ENCODE measurements at places on chromosomes 6 and 20. TPM values are rescaled to one million over a fixed set of nuclear protein-coding genes. Genes with fewer than 3 reads are reported as not detected.

DNA sequence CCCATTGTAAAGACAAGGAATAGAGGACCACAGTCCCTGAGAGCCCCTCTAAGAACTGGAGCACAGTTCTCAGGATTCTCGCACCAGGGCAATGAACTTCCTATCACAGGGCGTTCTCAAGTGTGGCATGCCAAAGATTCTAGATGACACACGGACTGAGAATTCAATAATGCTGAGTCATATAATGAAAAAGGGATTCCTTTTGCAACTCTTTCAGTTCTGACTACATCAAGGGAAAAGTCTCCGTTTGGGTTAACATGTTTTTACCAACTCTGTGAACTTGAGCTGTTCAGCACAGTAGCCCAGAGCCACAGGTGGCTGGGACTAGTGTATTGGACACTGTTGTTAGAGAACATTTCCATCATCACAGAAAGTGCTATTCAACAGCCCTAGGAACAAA is 3.4 kb downstream of the MED20 start:
- DNase-seq, result no peak

C20orf96 gene
- 19.9 TPM for total RNA-seq

DNA sequence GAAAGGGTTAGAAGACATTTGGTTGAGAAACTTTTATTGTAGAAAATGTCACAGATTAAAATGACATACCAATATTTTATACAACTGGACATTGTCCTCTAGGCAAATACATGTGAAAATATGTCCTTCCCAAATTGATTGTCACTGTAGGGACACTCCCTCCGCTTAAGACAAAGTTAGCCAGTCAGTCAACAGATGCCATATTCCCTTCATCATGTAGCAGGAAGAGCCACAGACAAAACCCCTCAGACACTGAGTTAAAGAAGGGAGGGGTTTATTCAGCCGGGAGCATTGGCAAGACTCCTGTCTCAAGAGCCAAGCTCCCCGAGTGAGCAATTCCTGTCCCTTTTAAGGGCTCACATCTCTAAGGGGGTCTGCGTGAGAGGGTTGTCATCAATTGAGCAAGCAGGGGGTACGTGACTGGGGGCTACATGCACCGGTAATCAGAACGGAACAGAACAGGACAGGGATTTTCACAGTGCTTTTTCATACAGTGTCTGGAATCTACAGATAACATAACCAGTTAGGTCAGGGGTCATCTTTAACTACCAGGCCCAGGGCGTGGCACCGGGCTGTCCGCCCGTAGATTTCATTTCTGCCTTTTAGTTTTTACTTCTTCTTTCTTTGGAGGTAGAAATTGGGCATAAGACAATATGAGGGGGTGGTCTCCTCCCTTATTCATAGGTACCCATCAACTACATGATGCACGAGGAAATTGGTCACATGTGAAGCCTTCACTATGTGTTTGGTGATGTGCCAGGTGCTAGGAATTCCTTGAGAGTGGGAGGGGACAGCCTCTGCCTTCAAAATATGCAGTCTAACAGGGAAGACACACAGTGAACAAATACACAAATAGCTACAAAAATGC is 155.7 kb upstream of the CDYL start:
- DNase-seq, result no peak

DNA sequence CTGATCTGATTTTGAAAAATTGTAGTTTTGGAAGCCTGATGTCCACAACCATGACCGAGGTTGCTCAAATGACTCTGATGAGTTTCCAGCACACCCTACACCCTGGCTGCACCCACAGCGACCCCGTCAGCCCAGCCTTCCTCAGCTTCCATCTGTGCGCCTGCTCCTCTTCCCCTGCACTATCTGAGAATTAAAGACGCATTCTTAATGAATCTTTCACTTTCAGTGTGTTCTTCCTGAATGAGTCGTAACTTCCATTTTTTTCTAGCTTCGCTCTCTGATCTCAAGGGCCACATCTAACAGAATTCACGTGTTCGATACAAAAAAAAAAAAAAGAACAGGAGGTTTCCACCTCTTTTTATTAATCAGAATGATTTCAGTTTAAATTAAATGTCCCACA is 21.3 kb upstream of the RREB1 start:
- no peak for DNase-seq

- no peak for DNase-seq
Measured at GRCh38 chr6:31131595-31131994, 7.3 kb downstream of the PSORS1C2 start.

DNA sequence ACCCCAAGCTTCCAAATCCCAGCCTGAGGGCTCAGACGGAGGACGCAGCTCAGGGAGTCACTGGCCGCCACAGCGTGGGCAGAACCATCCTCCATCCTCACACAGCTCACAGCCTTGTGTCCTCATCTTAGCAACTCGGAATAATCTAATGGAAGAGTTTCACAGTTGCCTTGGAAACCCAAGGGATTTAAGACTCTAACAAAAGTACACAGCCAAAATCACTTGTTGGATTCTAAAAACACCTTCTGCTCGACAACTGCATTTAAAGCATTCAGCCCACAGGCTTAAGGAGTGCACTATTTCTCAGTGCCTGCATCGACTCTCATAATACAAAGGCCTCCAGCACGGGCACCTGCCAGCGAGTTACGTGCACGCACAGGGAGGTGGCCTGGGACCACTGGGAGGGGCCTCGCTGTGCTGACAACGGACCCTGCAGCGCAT is 45.4 kb downstream of the ZBTB46 start:
- no peak for DNase-seq

GRCh38 chr6:39553860-39554802 is 171.1 kb downstream of the KIF6 start:
- DNase-seq, result no peak

GRCh38 chr6:50850223-50851048 is 31.8 kb downstream of the TFAP2B start:
- no peak for DNase-seq

ELOVL2 gene
- total RNA-seq, result 57.0 TPM

FAM162B gene
- total RNA-seq, result not detected

ISM1 gene
- 0.21 TPM for total RNA-seq

BPIFB1 gene
- total RNA-seq, result not detected

GRCh38 chr6:154506582-154506981 is 3.9 kb downstream of the CNKSR3 start:
- DNase-seq, result no peak

- DNase-seq, result no peak
Measured at GRCh38 chr6:147268254-147268653, 64.0 kb downstream of the STXBP5 start.

GJA1 gene
- total RNA-seq, result 286 TPM

VSTM2L gene
- total RNA-seq, result 14.7 TPM

PSMB9 gene
- total RNA-seq, result 20.8 TPM

GRCh38 chr20:43920797-43921196 is 6.1 kb downstream of the TOX2 start:
- no peak for DNase-seq

DNA sequence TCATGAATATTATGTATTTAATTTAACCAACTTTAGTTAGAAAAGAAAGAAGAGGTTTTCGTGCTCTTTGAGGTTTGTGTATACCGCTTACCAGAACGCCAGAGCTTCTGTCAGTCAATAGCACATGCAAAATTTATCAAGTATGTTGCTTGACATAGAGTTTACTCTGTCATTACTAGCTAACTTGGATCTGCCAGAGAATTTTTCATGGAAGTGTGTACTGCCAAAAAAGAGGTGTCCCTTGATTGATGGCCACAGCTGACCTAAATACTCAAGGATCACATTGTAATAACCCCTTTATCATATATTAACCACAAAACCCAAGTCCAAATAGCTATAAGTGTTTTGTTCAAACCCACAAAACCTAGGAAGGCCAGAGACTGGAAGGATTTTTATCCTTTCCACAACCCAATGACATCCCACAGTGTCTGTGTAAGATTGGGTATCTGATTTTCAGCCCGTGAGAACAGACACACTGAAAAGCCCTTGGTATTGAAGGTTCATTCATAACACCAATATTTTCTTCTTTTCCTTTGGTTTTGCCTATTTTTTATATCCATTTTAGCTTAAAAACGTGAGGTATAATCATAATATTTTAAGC is 194.0 kb upstream of the EYA4 start:
- DNase-seq, result no peak

TREM1 gene
- total RNA-seq, result not detected

DNA sequence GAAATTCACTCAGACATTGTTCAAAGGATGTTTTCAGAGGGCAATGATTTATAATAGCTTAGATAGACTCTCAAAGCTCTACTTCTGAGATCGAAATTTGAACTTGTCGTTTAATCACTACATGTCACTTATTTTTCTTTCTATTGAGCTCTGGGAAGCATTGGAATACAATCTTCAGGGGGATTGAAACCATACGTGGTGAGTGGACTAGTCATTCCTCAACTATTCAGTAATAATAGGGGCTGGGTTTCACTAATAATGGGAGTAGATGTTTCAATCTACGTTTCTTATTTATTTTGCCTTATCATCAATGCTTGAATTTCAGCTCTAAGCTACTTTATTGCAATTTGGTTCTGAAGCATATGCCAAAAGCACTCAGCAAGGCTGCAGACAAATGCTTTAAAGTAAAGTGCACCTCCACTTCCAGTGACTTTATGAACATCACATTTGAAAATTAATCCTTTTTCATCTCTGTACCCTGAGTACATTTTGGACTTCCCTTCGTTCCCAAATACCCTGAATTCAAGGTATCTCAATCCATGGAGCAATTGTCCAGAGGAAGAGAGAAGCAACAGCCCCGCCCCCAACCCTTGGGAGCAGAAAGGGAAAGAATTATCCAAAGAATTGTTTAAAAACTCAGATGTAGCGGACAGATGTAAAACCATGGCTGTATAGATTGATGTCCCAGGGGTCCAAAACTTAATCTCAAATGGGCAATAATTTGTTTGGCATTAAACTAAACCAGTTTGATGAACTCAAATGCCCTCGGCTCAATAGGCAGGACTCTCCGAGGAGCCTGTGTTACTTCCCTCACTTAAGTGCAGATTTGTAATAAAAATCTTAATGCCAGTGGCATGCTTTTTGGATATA is 68.1 kb downstream of the HFE start:
- DNase-seq, result no peak

DNA sequence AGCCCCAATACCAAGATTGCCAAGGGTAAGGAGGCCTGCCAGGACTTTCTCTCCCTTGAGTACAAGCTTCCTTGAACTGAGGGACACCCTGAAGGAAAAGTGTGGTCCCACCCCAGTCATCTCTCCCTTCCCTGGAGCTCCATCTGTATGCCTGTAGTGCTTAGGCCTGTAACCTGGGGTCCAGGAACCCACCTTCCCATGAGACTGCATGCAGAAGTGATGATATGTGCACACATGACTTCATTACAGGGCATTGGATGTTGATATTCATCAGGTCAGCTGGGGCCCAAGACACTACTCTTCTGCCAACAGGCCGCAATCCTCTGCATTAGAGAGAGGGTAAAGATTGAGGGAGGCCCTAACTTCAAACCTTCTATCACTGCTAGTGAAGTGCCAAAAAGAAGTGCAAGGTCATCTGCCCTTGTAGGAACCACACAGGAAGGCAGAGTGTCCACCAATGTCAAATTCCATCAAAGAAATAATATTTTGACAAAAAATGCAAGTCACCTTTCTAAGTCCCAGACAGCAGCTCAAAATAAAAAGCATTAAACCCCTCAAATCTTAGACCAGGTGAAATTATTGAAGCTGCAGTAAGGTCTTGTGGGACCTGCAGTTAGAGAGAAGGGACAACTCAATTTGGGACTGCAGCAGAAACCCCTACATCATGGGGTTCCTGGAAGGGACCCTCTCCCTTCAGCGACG is 5.1 kb downstream of the HLA-F start:
- no peak for DNase-seq

- no peak for DNase-seq
Measured at GRCh38 chr20:4574356-4574690, 147.4 kb upstream of the PRND start.

PSMB8 gene
- 66.1 TPM for total RNA-seq

GRCh38 chr6:92132957-92133356 is 1286.4 kb downstream of the EPHA7 start:
- DNase-seq, result no peak

GRCh38 chr20:35742741-35743523 is 872 bp upstream of the RBM39 start:
- no peak for DNase-seq

DNA sequence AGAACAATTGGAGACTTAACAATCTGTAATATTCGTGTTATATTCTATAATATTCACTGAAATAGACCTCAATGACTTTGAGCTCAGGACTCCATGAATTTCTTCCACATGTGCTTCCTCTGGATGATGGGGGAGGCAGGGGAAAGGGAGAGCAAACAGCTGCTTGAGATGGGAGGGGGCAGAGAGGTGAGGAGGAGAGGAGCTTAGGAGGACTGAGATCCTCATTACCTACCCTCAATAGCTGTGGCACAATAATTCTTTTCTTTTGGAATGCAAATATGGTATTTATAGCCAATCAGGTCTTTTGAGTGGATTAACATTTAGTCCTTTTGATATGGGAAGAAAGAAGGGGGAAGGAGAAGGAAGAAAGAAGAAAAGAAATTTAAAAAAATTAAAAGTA is 64.1 kb upstream of the ZNF217 start:
- DNase-seq, result no peak

SEL1L2 gene
- not detected for total RNA-seq

- DNase-seq, result no peak
Measured at GRCh38 chr6:160859822-160860221, 131.7 kb upstream of the MAP3K4 start.

PRDM13 gene
- not detected for total RNA-seq

DNA sequence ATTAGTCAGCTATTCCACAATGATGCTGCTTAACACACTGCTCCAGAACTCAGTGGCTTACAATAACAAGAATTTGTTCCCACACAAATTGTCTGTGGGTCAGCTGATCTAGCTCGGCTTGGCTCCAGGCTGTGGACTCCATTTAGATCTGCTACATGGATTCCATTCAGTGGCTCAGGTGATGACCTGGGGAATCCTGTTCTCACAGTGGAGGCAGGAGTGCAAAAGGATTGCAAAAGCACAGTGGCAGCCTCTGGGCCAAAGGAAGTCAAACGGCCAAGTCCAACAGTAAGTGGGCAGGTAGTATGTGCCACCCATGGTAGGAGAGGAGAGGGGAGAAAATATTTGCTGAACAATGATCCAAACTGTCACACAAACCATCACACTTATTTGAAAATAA is 15.8 kb upstream of the LRRN4 start:
- DNase-seq, result no peak

KIAA1755 gene
- total RNA-seq, result 50.2 TPM

GRCh38 chr6:16140607-16141006 is 11.7 kb downstream of the MYLIP start:
- DNase-seq, result no peak

GINS1 gene
- 5.8 TPM for total RNA-seq

ASCC3 gene
- 41.6 TPM for total RNA-seq

CPNE1 gene
- 180 TPM for total RNA-seq

- no peak for DNase-seq
Measured at GRCh38 chr6:3771407-3772011, 20.0 kb upstream of the PXDC1 start.

GRCh38 chr6:135811644-135812526 is 39.6 kb upstream of the PDE7B start:
- no peak for DNase-seq
